T-helper 1 cell (primary cell): ENCODE measurements at places on chromosomes 5 and 9.

GRCh38 chr9:114154600-114155102, 686 bp upstream of the COL27A1 start:
- no peak for DNase-seq

GRCh38 chr9:5890641-5891040, at the start of gene MLANA:
Gene MLANA (plus strand): TSS chr9:5890889. CDS start chr9:5892475, 1,586 bp downstream.
- DNase-seq, result no peak

DNA sequence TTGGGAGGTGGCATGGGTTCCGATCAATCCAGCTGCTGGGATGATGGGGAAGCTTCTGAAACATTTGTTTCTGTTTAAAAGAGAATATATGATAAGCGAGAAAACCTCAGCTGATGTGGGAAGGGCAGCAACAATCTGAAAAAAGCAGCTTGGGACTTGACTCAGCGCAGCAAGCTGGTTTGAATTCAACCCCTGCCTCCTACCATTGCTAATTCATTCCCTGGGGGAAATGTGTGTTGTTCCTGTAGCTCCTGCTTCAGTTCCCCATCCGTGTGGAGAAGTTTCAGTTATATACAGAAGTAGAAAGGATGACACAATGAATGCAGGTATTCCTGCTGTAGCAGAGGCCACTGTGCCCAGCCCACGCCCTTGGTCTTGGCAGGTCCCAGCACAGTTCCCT, 145.1 kb downstream of the NXNL2 start:
- no peak for DNase-seq

DNA sequence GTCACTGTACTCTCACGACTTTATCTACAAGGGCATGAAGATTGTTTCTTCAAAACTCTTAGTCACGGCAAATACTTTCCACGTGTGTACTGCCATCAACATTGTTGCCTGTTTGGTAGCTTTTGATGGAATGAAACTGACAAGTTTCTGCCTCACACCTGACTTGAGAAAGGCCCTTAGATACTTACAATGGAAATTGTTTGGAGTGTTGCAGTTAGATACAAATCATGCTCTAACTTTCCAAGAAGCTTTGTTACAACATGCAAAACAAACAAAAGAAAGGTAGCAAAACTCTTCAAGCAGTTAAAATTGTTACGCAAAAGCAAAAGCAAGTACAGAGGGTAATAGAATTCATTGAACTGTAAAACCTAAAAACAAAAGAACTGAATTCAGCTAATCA, 91.1 kb upstream of the TLE4 start:
- no peak for DNase-seq

- no peak for DNase-seq
These were observed 35.0 kb upstream of the DMRT1 start for GRCh38 chr9:806285-807156.

GRCh38 chr5:179343719-179344430, 1.4 kb downstream of the ADAMTS2 start:
- DNase-seq, result no peak

GRCh38 chr9:18036422-18037187, 437.3 kb upstream of the ADAMTSL1 start:
- DNase-seq, result no peak

- no peak for DNase-seq
These were observed 530 bp downstream of the UCK1 start for GRCh38 chr9:131530546-131530919.

DNA sequence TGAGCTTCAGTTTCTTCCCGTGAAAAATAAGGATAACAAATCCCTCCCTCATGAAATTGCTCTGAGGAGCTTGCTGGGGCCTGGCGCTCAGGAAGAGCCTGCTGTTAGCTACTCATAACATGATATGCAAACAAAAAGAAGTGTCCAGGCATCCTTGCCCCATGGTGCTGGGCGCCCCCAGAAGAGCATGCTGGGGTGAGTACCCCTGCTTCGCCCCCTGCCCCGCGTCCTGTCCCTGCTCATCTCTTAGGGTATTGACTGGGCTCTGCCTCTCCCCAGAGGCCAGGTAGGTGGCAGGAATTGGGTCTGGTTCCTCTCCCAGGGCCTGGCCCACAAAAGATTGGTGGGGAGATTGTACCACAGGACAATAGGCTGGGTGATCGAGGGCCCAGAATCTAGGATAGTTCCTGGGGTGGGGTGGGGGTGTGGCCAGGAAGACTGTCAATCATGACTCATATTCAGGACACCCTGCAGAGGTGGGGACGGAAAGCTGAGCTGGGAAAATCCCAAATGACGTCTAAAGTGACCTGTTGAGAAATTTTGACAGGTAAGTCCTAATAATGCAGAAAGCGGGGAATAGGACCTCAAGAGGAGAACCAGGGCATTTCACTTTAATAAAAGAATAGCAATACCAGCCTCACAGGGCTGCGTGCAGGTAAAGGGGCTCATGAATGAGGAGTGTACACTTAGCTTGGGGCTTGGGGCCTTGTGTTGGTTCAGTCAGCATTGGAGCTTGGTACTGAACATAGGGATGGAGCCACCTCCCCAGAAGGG, 8.9 kb downstream of the PITX1 start:
- no peak for DNase-seq

- no peak for DNase-seq
These were observed 847.0 kb downstream of the TLE1 start for GRCh38 chr9:80842389-80842788.

- no peak for DNase-seq
These were observed 228.9 kb upstream of the CD180 start for GRCh38 chr5:67425514-67425913.

DNA sequence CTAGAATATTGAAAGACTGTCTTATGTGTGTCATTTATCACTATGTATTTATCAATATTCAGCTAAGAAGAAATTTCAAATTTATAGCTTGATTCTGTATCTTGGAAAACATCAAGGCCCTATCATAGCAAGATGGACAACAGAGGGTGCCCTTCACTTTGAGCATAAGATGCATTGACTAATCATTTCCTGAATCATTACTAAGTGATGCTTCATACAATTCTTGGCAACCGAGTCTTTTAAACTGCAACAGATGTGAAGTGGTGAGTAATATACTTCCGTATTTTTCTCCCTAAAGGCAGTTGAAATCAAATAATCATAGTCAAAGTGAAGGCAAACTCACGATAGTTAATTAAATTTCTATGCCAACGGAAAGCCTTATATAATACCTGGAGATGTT, 318.6 kb upstream of the RGMB start:
- DNase-seq, result no peak

DNA sequence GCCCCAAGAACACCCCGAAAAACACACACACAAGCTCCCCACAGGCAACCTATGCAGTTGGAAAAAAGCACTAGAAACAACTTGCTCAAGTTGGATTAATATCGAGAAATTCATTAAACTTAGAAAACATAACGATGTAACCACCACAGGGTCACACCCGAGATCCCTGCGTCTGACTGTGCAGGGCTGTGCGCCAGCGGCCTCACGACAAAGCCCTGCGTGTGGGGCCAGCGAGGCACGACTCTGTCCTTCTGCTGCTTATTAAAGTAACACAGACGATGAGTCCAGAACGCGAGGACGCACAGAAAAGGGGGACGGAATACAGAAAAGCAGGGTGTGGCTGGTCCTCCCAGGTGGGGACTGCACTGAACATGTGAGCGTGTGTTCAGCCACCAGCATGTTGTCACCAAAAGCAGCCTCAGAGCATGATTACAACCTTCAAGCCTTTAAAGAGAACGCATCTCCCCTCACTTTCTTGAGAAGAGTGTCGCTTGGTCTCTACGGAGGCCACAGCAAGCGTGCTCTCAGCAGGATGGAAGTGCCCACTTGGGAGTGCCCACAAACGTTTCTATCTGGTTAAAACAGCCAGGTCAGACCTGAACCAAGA, 14.4 kb downstream of the SLC12A7 start:
- no peak for DNase-seq

GRCh38 chr9:132461971-132462370, 52.0 kb downstream of the CFAP77 start:
- no peak for DNase-seq

DNA sequence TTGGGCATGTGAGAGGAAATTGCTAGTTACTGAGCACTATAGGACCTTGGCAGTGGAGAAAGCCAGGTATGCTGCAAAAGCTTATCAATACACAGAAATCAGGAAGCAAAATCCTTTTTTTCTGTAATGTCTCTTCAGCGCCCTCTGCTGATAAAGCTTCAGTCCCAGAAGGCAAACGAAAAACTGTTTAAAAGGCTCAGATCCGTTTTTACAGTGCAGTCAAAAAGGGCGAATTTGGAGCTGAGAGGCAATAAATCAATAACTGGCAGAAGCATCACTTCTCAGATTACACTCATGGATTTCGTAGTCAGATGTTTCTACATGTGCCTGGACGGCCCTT, 1.1 kb upstream of the MAN2A1 start:
- no peak for DNase-seq

DNA sequence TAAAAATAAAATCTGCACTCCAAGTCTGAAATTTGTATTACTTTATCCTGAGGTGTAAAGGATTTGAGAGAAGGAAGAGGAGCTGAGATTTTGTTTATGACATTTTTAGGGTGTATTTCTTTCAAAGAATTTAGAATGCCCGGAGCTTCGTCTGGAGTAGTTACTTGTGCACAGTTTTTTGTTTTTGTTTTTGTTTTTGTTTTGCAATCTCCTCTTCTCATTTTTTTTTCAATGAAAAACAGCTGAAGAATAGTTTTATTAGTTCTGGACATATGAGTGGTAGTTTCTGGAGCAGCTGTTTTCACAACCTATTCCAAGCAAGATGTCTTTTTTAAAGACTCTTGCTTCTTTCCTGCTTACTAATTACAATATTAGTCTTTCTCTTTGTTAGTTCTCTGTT, 408.2 kb upstream of the PTGER4 start:
- DNase-seq, result no peak

- no peak for DNase-seq
These were observed 15.9 kb upstream of the SEMA4D start for GRCh38 chr9:89513837-89514236.

DNA sequence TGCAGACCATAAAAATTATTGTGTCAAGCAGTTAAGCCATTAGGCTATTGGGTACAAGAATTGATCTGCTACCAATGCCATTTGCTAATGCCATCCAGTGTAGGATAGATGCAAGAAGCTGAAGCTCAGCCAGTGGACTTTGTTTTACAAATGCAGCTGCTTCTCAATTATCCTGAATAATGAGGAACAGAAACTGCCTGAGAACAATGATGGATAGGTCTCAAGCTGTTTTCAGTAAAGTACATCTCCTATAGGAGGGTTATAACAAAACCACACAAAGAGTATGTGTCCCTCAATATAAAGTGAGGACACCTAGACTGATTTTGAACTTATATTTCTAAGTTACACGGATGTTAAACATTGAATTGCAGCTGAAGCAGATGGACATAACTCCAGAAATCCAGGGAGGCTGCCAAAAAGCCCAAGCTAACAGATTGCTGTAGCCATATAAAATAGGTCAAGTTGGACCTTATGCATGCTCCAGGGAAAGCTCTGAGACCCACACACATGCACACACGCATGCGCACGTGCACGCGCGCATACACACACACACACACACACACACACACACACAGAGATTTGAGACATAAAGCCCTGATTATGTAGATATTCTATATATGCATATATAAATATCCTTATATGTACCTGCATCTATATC, 482.7 kb upstream of the CD180 start:
- DNase-seq, result no peak

- peak; percentile 22 for DNase-seq
These were observed 13.0 kb downstream of the SLC4A9 start for GRCh38 chr5:140372971-140373487.

GRCh38 chr5:160699301-160699700, 152.7 kb downstream of the ATP10B start:
- no peak for DNase-seq

- DNase-seq, result no peak
These were observed 28.3 kb downstream of the IARS1 start for GRCh38 chr9:92265154-92265553.

DNA sequence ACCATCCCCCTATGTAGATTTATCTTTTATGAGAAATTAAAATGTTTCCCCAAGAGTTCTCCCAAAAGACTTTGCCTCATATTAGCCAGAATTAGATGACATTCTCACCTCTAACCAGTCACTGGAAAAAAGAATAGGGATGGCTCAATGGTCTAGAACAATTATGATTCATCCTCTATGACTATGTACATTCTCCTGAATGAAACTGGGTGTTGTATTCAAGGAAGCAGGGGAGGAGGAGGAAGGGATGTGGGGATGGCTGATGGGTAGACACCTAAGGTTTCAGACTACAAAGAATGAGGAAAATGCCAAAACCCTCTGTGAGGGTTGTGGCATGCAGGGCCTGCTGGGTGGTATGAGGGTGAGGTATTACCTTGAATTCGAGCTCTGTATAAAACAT, 49.5 kb upstream of the BRINP1 start:
- no peak for DNase-seq

- DNase-seq, result no peak
These were observed 16.4 kb downstream of the CD274 start for GRCh38 chr9:5466766-5467165.

DNA sequence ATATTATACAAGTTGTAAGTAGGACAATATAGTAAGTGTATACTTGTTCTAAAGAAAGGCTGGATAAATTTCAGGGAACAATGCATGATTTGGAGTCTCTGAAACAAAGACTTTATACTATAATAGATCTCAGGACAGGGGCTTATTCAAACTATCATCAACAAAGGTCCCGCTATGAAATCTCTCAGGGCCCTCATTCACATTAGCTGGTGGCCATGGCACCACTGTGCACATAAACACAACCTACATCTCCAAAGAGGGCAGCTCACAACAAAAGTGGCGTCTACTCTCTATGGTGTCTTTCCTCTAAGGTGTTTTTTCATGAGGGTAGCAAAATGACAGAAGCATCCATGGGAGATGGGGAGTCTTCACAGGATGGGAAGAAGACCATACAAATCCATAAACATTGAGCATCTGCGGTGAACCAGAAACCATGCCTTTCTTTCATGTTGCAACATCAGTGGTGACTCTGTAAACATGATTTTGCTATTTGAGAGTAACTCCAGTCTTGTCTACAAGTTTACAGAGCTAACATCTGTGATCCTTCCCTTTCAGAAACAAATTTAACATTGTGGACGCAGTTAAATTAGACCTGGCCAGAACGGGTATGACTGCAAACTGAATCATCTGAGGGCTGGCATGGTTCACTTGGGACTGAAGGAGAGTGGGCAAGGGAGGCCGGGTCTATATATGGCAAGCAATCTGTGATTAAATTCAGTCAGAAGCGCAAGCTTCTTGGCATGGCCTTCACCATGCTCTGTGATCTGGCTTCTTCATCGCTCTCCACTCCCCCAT, 5.5 kb downstream of the TTLL11 start:
- no peak for DNase-seq

- DNase-seq, result no peak
These were observed 122.4 kb upstream of the GAS1 start for GRCh38 chr9:87069690-87070089.

- DNase-seq, result no peak
These were observed 24.9 kb upstream of the SMU1 start for GRCh38 chr9:33101104-33101951.

DNA sequence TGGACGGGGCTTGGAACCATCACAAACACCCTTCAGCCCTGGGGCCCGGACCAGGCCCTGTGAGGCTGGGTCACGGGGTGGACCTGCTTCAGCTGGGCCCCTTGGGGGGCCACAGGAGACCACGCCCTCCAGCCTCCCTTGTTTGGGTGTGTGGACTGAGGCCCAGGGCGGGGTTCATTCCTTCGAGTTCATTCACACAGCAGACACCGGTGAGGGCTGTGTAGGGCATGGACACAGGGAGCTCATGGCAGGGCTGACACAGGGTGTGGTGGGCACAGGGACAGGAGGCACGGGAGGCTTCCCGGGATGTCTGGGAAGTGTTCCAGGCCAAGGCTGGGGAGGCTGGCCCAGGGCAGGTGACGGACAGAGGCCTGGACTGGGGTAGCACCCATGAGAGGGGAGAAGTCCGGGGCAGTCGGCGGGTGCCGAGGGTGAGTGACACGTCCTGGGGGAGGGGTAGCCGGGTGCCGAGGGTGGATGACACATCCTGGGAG, 8.9 kb downstream of the DNLZ start:
- DNase-seq, result no peak
